ENCODE measurements at places on chromosomes 1 and 21.

GRCh38 chr1:62652387-62652786 lies 35.8 kb downstream of the DOCK7 start:
- DNase-seq = no peak

DNA sequence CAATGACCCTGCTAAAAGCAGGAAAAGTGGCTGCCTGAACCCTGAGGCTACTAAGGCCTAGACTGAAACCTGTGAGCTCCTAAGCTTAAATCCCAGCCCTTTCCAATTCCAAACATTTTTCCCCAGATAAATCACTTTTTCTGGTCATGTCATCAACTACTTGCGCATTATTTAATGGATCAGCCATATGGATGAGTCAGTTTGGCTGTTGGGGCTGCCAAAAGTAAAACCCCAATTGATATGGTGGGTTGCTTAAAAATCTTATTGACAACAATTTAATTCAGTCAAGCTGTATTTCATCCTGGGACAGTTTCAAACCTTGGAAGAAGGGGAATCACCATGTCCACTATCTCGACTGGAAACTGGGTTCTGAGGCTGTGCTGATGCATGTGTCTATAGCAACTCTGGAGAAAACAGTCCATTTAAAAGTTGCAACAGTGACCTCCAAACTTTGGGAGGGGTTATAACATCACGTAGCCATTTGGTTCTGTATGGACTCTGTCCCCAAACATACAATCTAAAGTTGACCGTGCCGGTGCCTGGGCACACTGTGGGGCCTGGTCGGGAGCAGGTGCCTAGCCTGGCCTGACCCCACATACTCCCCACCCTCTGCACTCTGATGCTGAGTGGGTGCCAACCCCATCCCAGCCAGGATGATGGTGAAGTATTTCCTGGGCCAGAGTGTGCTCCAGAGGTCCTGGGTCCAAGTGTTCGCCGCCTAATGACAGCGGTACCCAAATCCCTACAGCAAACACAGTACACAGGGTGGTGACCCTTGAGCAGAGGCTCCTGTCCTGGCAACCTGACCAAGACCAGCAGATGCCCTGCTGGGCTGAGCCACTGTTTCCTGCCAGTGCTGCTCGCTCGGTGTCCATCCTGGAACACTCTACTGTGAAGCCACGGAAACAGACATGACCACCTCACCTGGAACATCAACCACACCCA lies 46.5 kb upstream of the LRRC52 start:
- no peak for DNase-seq

DNA sequence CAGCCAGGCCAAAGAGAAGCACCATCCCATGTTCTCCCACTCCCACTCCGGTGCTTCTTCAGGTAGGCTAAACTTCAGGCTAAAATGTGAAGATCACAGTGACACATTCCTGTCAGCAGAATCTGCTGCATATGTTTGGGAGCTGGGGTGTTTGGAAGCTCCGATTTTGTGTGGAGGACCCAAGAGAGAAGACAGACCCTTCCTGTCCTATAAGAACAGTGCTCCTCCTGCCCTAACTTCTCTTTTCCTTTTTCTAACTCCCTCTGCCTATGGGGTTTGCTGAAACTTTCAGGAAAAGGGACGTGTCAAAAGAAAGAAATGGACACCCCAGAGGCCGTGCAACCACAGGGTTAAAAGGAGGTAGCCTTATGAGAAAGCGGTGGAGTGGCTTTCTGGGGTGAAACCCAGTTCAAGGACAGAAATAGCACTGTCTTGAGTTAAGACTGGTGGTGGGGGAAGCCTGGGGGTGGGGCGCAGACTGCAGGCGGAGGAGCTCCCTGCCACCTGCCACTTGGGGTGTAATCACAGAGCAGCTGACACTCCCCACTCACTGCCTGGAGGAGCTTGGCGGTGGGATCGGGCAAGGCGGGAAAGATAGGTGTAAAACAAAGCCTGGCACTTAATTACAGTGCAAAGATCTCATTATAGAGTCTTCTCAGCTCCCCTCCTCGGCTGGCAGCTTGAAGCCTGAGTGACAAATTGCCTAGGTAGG lies 645 bp upstream of the TLR5 start:
- DNase-seq = no peak

GRCh38 chr1:48025076-48025475 lies 27.9 kb upstream of the TRABD2B start:
- DNase-seq = no peak

DNA sequence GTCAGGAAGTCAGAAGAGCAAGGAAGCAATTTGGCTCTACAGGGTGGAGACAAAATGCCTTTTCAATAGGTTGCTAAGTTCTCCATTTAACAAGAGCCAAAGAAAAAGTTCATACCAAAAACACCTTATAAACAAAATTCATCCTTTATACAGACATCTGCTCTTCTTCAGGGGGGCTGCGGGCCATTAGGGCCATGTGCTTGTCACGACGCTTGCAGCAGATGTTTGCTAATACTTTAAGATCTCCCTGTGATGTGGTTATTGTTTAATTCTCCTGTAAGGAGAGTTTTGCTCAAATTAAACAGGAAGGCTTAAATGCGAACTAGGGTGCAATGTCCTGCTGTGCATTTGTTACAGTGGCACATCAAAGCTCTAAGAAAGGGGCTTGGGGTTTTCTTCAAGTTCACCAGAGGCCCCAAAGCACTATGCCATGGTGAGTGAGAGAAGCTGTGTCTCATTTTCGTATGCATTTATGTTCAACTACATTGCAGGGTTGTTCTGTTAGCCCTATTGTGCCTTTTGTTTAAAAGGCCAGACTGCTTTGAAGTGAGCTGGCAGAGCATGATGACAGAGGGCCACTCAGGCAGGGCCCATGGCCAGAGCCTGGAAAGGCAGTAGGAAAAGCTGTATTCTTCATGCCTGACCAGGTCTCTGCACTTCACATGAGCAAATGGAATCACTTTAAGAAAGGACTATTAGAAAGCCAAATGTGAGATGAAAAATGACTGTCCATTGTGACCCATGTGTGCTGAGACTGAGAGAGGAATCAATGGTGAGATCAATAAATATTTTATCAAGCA lies 24.8 kb upstream of the NTPCR start:
- DNase-seq = no peak

- no peak for DNase-seq
Observed at GRCh38 chr21:32794644-32795079, 23.1 kb upstream of the PAXBP1 start.

DNA sequence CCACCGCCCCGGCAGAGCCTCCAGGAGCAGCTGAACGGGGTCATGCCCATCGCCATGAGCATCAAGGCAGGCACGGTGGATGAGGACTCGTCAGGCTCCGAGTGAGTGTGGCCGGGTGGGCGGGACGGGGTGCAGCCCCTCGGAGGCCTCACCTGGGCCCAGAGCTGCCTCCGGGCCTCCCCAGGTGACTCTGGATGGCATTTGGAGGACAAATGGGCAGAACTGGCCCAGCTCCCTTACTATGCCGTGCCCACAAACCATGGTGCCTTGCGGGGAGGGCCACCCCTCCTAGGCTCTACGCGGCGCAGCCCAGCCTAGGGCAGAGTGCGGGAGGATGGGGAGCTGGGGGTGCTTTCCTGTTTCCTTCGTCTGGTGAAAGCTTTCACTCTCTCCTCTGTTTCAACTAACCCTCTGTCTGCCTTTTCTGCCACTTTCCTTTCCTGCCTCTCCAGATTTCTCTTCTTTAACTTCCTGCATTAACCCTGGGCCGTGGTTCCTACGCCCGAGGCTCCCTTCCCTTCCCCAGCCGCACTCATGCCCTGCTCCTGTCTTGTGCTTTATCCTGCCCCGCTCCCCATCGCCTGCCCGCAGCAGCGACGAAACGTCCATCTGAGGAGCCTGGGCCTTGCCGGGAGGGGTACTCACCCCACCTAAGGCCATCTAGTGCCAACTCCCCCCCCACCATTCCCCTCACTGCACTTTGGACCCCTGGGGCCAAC lies 9.2 kb downstream of the PSRC1 start:
- DNase-seq = no peak

DNA sequence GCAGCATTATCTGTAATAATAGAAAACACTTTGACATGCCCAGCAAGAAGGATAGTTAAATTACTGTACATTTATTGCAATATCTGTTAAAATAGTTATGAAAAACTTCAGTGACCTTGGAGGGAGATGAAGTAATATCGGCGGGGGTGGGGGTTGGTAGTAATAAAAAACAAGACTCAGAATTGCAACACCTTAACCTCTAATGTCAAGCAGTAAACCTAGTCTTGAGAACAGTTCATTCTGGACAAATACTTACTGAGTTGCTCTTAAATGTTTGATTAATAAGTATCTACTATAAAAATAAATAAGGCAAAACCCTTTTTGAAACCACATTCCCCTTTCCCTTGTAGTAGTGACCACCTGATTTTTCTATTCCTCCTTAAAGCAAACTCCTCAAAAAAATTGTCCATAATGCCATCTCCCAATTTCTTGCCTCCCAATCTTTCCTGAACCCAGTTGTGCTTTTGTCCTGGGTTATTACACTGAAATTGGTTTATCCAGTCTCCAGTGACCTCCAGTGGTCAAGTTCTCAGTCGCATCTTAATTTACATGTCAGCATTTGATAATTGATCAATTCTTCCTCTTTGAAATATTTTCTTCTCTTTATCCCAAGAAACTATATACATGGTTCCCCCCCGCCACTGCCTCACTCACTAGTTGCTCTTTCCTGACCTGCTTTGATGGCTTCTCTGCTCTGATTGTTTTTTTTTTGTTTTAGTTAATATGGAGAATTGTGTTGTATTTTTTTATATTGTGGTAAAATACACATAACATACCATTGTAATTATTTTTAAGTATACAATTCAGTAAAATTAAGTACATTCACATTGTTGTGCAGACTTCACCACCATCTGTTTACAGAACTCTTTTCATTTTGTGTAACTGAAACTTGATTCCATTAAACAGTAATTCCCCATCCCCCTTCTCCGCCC lies 36.8 kb downstream of the RAP1A start:
- no peak for DNase-seq

- no peak for DNase-seq
Observed at GRCh38 chr1:89808441-89809117, 12.3 kb upstream of the LRRC8D start.

GRCh38 chr1:87196110-87196827 lies 132.4 kb upstream of the LMO4 start:
- no peak for DNase-seq

DNA sequence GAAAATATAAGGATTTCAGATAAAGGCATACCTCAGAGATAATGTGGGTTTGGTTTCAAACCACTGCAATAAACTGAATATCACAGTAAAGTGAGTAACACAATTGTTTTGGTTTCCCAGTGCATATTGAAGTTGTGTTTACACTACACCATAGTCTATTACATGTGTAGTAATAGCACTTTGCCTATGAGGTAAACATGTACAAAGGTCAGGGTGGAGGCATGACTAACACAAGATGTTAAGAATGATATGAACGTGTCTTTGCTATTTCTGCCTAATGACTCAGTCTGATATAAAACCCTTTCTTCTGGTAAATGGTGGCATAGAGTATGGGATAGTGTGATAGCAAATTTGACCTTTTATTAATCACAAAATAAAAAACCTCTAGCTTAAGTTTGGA lies 621.5 kb upstream of the ADGRL2 start:
- DNase-seq = no peak

DNA sequence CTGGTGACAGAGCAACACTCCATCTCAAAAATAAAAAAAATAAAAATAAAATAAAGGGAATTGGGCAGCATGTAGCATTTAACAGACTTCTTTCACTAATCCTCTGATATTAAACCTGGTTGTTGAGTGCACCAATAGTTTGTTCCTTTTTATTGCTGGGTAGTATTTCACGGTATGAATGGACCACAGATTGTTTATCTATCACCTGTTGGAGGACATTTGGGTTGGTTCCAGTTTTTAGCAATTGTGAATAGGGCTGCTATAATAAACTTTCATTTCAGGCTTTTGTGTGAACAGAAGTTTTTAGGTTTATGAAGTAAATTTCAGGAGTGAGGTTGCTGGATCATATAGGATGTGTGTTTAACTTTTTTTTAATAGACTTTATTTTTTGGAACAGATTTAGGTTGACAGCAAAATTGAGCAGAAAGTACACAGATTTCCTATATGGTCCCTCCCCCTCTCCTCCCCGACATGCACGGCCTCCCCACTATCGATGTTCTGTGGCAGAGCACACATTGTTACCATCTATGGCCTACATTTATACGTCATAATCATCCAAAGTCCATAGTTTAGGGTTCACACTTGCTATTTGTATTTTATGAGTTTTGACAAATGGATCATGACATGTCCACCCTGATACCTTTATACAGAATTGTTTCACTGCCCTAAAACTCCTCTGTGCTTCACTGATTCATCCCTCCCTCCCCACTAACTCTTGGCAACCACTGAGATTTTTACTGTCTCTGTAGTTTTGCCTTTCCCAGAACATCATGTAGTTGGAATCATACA lies 66.1 kb upstream of the TMPRSS2 start:
- DNase-seq = no peak

GRCh38 chr21:40047211-40047610 lies 180.0 kb downstream of the PCP4 start:
- DNase-seq = no peak

GRCh38 chr1:41072051-41072450 lies 50.5 kb upstream of the SLFNL1 start:
- DNase-seq = no peak

- DNase-seq = no peak
Observed at GRCh38 chr1:111620441-111620971, 917 bp downstream of the RAP1A start.

GRCh38 chr1:157166590-157166989 lies 28.4 kb upstream of the ETV3 start:
- no peak for DNase-seq

DNA sequence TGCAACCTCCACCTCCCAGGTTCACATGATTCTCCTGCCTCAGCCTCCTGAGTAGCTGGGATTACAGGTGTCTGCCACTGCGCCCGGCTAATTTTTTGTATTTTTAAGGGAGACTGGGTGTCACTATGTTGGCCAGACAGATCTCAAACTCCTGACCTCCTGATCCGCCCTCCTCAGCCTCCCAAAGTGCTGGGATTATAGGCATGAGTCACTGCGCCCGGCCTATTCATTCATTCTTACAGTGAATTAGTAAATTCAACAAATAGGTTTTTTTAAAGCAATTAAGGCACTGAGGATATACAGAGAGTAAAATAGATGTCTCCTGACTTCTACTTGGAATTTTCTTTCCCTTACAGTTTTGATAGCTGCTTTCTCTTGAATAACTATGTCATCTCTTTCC lies 43.5 kb downstream of the CDC42 start:
- DNase-seq = no peak

DNA sequence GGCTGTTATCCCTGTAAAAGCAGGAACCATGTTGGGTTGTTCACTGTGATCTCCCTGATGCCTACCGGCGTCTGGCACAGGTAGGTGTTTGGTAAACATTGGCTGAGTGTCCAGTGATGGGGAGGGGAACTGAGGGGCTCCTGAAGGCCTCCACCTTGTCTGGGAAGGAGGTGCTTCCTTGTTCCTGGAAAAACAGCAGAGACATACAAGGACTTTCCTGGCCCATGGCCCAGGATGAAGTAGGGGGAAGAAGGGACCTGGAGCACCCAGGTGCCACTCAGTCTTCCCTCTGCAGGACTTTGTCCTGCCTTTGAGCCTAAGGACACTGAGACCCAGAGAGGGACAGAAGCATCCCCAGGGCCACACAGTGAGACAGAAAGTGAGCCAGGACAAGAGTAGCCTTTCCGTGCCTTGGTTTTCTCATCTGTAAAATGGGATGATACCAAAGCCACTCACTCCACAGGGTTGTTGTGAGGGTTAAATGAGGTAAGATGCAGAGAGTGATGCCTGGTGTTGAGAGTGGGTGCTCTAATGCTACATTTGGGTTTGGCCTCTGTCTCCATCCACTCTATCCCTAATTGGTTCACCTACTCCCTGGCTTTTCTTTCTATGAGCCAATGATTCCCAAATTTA lies 6.1 kb upstream of the HEYL start:
- DNase-seq = no peak
